ENCODE measurements at places on chromosomes 7 and 10.

- no peak for DNase-seq
Observed at GRCh38 chr7:150937848-150938561, 40.1 kb downstream of the KCNH2 start.

GRCh38 chr7:5381071-5381772, 42.4 kb downstream of the TNRC18 start:
- no peak for DNase-seq

GRCh38 chr10:3702569-3702968, 82.4 kb downstream of the KLF6 start:
- no peak for DNase-seq

DNA sequence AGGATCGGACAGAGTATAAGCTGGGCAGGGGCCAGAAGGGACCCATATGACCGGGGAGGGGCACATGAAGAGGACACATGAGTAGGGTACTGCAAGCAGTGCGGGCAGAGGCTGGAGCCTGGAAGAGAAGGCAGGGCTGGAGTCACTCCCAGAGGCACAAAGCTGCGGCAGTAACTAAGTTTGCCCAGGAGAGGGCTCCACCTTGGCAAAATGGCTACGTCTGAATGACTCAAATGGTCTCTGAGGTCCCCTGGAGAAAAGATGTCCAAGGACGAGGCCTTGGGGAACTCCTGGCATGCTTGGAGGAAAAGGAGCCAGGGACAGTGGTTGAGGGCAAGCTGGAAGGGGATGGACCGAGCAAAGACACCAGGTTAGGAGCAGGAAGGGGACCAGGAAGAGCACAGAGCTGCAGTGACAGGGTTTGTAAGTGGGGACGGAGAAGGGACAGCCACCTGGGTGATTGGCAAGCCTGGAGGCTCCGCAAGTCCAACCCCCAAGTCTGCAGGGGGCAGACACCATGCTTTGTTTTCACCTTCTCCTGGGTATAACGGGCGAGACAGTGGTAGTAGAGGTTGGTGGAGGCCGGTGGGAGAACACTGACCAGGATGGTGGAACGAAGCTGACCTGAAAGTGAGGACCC, 43.1 kb upstream of the LBX1 start:
- DNase-seq, result peak; percentile 39

DNA sequence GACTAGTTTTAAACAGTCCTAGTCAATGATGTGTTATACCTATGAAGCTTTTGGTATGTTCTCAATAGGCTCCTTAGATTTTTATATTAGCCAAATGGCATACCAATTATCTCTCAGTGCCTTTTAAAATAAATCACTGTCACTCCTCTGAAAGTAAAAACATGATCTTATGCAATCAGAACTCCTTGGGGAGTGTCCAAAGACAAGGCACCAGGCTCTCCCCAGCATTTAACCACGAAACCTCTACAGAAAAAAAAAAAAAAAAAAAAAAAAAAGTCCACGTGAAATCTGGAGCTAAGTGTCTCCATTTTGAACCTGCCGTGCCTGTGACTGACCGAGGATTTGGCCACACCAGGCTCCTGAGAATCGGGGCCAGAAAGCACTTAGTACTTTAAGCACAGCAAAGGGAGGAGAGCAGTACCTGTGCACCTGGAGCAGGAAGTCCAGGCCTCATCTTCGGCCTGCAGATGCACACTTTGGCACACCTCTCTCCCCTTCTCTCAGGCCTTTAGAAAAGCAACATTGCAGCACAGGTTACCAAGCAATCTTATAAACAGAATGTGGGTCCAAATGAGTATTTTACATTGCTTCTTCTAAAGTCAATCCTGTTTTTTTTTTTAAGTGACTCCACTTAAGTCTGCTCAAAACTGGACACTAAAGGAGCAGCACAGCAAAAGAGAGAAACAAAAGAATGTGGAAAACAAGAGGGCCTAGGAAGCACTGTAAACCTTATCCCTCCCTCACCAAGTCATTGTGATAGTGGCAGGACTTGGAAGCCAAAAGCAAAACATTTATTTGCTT, 1.5 kb downstream of the FAM13C start:
- no peak for DNase-seq

DNA sequence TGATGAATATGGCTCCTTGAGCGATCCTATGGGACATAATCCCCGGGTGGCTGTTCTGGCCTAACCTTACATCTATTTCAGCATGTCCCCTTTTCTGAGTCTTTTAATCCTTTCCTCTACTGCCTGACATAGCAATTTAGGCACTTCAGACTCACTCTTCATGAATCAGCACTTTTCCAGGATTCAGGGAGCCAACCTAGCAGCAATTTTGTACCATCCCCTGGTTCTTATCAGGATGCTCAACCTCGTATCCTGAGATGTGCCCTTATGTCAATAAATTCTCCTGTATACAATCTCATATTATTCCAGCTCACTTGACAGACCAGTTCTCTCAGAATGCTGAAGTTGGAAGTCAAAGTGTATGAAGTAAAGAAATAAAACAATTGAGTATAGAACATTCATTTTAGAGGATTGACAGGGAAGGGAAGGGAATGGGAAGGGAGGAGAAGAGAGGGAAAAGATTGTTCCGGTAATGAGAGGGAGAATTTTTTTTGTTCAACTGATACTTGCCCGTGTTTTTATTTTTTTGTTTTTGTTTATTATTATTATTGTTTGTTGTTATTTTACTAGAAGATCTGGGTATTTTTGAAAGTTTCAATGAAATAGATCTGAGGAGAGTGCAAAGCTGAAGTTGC, 8.2 kb upstream of the ZC3HAV1 start:
- DNase-seq, result no peak

All from stimulated activated CD8-positive, alpha-beta memory T cell treated with anti-CD3 and anti-CD28 coated beads, Interleukin-15, amount 100 ng/mL, for 1 hour (primary cell).